ENCODE measurements at places on chromosomes 11 and 22. TPM values are rescaled to one million over a fixed set of nuclear protein-coding genes. Genes with fewer than 3 reads are reported as not detected.

DNA sequence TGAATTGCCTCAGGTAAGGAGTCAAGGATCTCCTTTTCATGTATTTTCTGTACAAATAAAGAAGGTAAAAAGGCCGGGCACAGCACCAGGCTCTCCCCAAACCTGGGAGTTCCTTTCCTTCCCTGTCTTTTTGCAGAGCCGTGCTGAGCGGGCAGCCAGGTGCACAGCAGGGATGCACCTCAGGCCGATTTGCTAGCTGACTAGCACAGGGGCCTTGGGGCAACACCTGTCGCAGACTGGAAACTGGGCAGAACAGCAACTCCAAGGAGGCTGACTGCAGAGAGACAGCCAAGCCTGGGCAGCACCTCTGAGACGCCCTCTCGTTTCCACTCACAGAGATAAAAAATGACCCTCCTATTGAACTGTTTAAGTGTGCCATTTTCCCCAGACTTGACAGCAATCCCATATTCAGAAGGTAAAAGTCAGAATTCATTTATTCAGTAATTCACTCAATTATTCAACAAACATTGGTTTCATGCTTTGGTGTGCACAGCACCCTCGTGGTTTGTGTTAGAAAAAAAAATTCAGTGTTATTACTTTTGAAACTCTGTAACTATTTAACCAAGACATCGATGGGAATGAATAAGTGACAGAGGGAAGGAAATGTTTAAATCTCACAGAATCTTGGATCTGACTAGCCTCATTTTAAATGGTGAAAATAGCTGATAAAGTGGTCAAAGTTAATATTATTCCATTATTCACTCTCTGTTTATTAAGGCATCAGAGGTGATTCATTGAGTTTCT lies 120.9 kb downstream of the GALNT18 start:
- DNase-seq = no peak

GRCh38 chr11:91394073-91394726 lies 830.4 kb upstream of the FAT3 start:
- no peak for DNase-seq

DNA sequence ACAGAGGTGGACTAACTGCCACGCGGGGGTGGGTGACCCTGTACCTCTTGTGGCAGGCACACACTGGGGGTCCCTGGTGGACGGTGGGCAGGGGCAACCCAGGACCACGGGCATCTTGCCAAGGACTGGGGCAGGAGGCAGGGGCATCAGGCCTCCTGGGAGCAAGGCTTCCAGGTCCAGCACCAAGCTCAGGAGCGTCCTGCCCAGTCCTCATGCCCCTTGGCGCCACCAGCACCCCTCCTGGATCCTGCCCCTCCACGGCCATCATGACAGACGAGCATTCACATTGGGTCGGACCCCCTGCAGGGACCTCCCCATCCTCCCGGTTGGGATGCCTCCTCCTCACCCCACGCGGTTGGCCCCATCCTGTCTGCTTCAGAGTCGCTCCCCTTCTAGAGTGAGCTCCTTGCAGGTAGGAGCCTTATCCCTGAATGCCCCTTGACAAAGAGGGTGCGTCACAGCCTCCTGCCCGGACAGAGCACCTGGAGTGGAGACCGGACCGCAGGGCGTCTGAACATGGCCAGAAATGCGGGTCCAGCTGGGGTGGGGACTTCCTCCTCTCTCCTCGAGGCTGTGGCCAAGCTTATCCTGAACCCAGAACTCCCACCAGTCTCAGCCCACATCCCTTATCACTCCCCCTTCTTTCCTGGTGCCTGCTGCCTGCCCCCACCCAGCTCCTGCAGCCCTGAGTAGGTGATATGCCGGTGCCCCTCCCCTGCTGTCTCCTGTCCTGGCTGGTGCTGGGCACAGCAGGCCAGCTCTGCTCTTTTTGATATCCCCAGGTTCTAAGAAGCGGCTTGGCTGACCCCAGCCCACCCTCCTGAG lies 40.3 kb downstream of the IGF2 start:
- DNase-seq = no peak

- no peak for DNase-seq
These were observed 10.7 kb downstream of the SLCO2B1 start for GRCh38 chr11:75161506-75162095.

GRCh38 chr22:20456064-20456721 lies 18.6 kb upstream of the SCARF2 start:
- DNase-seq = peak; percentile 87

GRCh38 chr22:23102776-23103175 lies 32.5 kb downstream of the GNAZ start:
- DNase-seq = no peak

DNA sequence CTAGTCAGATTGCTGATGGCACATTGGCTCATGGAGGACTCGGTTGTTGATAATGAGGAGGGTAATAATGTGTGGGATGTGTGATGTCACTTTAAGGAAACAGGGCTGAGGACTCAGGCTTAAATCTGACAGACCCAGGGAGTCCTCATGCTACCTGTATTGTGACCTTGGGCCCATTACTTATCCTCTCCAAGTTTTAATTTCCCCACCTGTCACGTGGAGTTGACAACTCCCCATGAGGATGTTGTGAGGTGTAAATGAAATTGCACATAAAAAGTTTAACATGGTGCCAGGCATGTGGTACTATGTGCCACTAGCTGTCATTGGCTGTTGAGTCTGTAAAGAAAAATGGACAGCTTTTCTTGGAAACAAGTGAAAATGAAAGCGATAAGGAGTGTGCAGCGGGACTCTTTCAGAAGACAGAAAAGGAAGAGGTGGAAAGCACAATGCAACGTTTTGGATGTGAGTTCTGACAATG lies 15.3 kb downstream of the IL10RA start:
- DNase-seq = no peak

GRCh38 chr11:10041748-10042446 lies 252.1 kb downstream of the SBF2 start:
- DNase-seq = no peak

DNA sequence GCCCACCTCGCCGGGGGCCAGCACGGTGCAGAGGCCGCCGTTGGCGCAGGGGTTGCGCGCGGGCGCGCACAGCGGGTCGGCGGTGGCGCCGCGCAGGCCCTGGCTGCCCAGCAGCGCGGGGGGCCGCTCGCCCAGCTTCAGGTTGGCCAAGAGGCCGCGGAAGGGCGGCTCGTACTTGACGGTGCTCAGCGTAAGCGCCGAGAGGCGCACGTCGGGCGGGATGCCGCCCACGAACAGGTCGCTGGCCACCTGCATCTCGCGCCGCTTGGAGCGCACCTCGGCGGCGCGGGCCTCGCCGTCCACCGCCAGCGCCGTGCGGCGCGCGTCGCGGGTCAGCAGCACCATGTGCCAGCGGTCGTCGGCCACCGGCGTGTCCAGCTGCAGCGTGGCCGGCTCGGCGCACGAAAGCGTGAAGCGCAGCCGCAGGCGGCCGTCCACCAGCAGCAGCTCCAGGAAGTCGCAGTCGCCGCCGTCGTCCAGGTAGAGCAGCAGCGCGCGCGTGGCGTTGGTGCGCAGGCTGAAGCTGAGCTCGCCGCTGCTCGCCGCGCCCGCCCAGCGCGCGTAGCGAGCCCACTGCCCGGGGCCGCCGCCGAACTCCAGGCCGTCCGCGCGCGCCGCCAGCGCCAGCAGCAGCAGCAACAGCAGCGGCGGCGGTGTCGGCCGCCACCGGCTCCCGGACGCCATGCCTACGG lies 9.8 kb downstream of the NRXN2 start:
- DNase-seq = no peak

GRCh38 chr11:39149214-39149613 lies 2310.2 kb downstream of the LRRC4C start:
- no peak for DNase-seq

- no peak for DNase-seq
These were observed at the start of gene APOL1 for GRCh38 chr22:36252754-36253522. Gene APOL1 (plus strand): TSS chr22:36253133. CDS start chr22:36254956, 1,823 bp downstream.

CDHR5 gene
- total RNA-seq = 7.1 TPM

CHRM1 gene
- total RNA-seq = 0.29 TPM

KREMEN1 gene
- total RNA-seq = 26.2 TPM

SLC22A8 gene
- total RNA-seq = 0.85 TPM

KRTAP5-9 gene
- 0.43 TPM for total RNA-seq

SMC1B gene
- not detected for total RNA-seq
